ENCODE measurements at places on chromosomes 4 and X.

- DNase-seq = no peak
Observed at GRCh38 chr4:163748449-163748848, 254.0 kb downstream of the TMA16 start.

GRCh38 chr4:123340381-123340701, 56.3 kb upstream of the SPRY1 start:
- DNase-seq = no peak

GRCh38 chr4:4506961-4507360, 34.9 kb downstream of the STX18 start:
- DNase-seq = no peak

DNA sequence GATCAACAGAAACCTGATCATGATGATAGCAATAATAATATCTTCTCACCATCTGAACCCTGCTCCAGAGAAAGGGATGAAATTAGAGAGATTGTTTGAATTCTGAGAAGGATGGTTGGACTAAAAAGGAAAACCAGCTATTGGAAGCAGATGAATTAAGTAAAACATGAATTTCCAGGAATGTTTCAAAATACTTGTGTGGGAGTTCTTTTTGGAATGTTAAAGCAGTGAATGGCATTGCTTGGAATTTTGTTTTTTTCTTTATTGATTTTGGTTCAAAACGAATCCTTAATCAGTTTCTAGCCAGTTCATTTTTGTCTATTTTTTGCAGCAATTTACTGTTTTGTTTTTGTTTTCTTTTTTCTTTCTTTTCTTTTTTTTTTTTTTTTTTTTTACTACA, 150.3 kb downstream of the NHS start:
- DNase-seq = no peak

DNA sequence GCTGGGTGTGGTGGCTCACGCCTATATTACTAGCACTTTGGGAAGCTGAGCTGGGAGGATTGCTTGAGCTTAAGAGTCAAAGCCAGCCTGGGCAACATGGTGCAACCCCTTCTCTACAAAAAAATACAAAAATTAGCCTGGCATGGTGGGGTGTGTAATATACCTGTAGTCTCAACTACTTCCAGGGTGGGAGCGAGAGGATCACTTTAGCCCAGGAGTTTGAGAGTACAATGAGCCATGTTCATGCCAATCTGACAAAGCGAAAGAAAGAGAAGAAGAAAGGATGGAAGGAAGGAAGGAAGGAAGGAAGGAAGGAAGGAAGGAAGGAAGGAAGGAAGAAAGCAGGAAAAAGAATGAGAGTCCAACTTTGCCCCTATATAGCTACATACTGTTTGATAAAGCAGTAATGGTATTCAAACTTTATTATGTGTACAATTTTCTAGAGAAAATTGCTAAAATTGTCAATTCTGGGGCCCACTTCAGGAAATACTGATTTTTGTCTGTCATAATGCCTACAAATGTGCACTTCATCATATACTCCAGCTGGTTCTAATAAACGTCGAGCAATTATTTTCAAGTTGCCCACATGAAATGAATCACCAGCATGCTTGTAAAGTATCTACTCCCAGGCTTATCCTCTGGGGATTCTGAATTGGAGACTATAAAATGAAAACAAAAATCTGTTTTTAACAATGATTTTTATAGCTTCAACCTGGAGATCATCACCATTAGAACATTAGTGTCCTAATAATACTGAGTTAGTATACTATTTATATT, 132.3 kb downstream of the NDST4 start:
- DNase-seq = no peak

- no peak for DNase-seq
Observed at GRCh38 chr4:75630937-75631329, 605 bp upstream of the CDKL2 start.

- DNase-seq = no peak
Observed at GRCh38 chr4:3322059-3322550, 29.3 kb downstream of the RGS12 start.

DNA sequence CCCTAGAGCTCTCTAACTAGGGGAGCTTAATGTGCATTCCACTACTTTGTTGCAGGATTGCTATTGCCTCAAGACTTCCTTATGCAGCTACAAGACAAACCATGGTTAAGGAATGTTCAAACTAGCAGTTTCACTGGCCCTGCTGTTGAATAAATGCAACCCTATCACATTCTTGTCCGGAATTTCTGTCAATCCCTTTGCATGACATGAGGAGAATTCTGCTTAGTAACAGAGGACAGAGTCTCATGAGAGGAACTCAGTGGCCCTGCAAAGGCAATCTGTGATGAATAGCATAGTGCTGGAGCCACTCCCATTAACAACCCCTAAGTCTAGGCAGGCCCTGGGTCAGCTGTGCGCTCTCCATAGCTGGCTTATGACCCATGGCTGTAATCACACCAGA, 30.7 kb upstream of the SGMS2 start:
- no peak for DNase-seq

DNA sequence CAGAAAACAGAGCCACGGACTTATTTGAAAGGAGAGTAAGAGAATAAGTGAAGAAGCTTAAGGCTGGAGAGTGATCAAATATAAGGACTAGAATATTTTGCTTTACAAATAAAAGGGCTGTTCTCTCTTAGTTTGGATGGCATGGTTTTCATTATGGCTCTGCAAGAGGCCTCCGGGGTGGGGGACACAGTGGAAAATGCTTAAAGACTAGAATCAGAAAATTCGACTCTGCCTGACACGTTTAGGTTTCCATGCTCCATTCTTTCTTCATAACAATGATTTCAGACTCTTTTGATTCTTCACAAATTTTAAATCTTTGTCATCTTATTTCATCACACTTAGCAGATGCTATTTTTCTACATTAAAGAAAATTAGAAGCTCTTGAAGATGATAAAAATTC, 632.4 kb upstream of the BOD1L1 start:
- DNase-seq = no peak

DNA sequence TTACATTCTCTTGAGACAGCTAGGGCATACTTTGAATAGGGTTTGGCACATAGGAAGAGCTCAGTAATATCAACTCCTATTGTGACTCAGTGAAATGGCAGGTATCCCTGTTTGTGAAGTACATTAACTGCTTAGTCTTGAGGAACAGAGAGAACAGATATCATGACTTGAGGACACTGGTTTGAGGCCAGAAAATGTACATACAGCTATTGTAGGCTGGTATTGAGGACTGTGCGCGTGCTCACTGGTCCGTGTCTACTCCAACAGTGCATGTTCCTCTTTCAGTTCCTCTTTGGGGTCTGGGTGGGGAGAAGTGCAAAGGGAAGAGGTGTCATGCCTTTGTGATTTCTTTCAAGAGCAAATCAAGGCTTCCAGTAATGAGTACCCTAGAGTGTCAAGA, 34.6 kb upstream of the TBC1D9 start:
- DNase-seq = no peak

DNA sequence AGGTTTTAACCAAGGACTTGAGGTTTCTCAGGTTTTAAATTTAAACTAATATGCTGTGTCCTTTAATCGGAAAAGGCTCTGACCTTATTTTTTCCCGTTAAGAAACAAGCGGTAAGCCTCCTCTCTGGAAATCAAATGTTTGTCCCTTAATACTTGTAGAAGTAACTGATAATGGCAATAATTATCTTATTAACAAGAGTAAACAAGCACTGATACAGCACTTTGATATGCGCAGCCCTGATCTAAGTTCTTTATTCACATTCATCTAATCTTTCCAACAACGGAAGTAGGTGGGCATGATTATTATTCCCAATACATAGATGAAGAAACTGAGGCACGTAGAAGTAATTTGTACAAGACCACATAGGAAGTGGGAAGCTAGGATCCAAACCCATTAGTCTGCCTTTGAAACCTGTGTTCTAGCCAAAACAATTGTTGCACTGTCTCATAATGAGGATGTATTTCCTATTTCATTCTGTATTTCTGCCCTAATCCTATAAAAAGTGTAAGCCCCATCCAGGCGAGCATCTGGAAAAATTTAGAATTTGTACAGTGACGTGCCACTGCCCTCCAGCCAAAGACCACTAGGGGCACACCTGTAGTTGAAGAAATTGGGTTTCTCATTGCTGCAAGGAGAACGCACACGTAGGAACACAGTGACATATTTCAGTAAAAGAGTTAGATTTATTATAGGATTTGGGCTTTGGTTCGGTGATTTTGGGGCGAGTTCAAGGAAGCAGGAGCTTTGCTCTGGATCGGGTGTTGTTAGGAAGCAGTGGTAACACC, 606 bp downstream of the CXorf58 start:
- DNase-seq = no peak

- DNase-seq = no peak
Observed at GRCh38 chrX:13418126-13419097, 98.6 kb upstream of the ATXN3L start.

- DNase-seq = no peak
Observed at GRCh38 chrX:47808904-47809788, 27.6 kb upstream of the ZNF81 start.

GRCh38 chr4:44760142-44760898, 34.0 kb upstream of the GNPDA2 start:
- DNase-seq = no peak

DNA sequence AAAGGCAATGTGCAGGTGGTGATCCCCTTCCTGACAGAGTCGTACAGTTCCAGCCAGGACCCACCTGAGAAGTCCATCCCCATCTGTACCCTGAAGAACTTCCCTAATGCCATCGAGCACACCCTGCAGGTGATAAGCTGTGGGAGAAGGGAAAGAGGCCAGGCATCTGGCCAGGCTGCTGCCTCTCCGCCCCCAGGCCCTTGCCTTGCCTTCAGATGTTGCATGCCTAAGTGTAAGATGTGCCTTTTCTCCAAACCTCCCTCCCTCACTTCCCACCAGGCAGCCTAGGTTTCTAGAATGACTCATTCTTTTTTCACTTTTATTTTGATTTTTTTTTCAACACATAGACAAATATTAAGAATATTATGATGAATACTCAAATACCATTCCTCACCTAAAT, 12.2 kb upstream of the CDK16 start:
- no peak for DNase-seq

DNA sequence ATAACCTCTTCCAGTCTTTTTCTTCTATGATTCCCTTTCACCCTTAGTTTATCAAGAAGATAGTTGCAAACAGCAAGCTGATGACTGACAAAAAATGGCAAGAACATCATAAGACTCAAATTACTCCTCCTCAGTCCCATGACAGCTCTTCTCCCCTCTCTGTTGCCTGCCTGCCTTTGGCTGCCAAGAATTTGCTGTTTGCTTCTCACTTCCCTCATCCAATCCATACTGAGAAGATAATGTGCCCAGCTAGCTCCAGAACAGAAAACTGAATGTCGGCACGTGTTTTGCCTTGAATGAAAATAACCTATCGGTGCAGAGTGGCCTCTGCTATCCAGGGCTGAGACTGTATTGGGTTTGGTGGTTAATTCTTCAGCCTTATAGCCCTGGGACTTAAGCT, 192.1 kb downstream of the PPARGC1A start:
- DNase-seq = no peak

DNA sequence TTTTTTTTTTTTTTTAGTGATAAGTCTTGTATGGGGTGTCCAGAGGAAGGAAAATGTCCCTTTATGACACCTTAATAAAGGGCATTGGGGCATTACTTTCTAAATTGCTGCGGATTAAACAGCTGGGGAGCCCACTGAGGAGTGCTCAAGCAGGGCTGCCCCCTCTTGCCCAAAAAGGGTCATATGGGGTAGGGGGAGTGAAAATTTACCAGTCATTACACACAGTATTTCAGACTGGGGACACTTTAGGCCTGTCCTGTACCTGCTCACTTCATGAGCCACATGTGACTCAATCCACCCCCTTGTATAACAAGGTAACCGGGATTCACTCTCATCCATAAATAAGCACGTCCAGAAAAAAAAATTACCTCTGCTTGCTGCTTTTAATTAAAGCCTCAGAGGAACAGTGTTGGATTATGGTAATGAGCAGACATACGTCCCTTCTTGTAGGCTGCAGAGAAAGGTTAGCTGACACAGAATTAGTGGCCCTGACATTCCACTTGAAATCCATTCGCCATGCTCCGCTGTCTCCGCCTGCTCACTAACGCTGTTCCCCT, 1.8 kb downstream of the PRDM8 start:
- no peak for DNase-seq

GRCh38 chrX:12986164-12986779, 11.4 kb downstream of the TMSB4X start:
- no peak for DNase-seq

DNA sequence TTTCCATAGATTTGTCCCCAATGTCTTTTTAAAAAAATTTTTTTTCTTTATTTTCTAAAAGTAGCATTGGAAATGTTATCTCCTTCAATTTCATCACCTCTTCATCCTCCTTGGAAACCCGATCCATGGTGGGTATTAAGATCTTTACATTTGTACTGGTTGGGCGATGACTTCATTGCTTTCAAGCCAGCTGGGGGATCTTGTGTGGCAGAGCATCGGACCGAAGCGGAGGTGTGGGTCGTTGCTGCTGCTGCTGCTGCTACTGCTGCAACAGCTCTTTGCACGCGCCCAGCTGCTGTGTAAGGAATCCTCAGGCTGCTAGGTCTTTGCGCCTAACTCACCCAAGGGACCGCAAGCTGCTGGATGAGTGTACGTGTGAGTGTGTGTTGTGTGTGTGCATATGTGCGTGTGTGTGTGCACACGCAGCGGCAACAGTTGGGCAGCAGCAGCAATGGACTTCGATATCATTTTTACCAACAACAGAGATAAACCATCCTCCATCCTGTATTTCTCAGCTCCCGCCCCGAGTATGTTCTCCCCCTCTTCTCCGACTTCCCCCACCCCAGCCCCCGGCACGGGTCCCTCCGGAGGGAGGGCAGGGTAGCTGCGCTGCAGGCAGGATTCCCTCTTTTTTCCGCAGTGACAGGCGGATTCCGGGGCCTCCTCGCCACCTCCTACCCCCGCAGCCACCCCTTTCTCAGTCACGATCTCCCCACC, 768 bp upstream of the CDKL5 start:
- DNase-seq = no peak

DNA sequence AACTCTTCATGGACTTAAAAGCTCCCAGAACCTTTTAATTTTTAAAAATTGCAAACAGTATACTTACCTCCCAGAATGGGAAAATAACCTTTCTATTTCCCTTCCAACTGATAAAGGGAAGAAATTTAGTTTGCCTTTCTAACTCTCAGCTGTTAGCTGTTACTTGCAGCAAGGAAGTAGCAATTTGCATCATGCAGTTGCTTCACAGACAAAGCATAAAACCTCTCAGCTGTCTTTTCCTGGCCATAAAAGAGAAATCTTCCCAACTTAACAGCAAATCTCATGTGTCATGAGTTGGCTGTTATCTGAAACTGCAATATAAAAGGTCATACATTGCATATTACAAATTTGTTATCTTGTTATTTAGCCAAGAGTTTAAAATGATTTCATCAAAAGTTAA, 18.4 kb downstream of the C4orf17 start:
- no peak for DNase-seq

DNA sequence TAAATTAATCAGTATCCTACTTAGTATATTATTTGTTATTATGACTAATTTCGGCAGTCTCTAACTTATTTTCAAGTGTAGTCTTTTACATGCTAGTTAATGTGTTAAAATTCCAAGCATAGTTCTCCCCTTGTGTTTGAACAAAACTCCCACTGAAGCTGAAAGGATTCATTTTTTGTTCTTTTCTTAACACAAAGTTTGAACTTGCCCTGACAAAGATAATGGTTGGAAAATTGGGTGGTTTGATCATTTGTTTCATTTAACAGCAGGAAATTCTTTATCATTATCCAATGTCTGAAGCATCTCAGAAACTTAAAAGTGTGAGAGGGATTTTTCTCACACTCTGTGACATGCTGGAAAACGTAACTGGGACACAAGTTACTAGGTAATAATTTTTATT, 36.0 kb downstream of the INTU start:
- DNase-seq = no peak
